Stromal cell of bone marrow (primary cell): ENCODE measurements at places on chromosomes 3 and 15.

GRCh38 chr3:59780209-59780608 lies 730.4 kb upstream of the CFAP20DC start:
- no peak for DNase-seq

GRCh38 chr3:35784169-35784568 lies 144.8 kb downstream of the ARPP21 start:
- no peak for DNase-seq

GRCh38 chr3:196016485-196016884 lies 65.4 kb downstream of the TFRC start:
- DNase-seq, result peak; percentile 61

DNA sequence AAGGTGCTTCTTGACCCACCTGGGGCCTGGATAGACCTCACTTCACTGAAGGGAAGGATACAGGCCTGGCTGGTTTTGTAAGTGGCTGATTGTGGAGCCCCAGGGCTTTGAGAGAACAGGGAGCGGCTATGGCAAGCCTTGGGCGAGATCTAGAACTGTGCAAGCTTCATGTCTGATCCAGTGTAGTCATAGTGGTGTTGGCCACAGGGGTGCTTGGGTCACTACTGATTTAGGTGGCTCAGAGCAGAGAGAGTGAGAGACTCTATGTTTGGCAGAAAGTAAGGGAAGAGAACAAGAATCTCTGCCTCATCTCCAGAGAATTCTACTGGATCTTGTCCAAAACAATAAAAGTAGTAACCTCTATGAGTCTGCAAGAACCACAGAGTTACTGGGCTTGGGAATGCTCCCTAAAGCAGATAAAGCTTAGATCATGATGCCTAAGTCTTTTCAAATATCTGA lies 394.2 kb upstream of the EPHA3 start:
- peak; percentile 65 for DNase-seq

DNA sequence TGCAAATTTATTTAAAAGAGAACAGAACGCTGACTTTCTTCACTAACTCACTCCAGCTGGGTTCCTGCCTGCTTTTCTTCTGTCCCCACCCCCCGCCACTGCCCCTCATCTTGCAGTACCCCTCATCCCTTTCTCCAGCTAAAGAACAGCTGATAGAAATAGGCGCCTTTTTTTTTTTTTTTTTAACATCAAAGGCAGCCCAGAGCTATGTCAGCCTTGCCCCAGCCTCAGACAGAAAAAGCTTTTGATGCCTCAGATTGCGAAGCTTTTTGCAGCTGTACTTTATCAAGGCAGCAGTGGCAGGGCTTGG lies 1.8 kb downstream of the CADPS start:
- no peak for DNase-seq

DNA sequence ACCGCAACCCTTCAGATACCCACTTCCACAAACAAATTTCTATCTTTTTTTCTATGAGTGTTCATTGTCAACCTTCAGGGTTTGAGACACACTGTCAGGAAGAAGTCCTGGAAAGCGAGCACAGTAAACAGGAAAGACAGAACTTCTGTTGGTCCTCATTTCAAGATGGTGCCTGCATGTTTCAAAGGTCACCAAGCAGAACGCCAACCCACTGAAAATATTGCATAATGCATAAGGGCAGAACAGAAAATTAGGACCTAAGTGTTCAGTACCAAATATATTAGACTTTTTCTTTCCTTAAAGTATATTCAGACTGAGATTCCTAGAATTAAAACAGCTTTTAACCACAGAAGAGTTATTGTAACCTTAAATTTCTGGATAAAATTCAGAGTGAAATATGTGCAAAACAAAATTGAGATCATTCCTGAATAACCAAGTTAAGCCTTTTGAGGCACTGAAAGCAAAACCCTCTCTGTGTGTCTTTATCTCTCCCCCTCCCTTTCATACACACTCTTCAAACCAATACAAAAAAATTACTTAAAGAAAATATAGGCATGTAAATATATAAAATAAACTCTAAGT lies 387.8 kb upstream of the THBS1 start:
- DNase-seq, result no peak

DNA sequence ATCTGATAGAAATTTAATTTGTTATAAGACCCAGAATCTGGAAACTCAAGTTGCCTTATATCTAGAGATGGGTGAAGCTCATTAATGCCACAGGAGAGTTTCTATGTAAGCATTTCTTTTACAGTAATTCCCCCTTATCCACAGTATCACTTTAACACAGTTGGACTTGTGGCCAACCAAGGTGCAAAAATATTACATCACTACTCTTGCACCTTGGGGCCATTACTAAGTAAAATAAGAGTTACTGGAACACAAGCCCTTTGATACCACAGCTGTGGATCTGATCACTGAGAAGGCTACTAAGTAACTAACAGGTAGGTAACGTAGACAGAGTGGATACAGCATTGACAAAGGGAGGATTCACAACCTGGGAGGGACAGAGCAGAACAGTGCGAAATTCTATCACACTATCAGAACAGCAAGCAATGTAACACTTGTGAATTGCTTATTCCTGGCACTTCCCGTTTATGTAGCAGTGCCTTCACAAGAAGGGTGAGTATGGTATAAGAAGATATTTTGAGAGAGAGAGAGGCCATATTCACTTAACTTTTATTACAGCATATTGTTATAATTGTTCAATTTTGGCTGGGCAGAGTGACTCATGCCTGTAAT lies 33.9 kb upstream of the TOPBP1 start:
- no peak for DNase-seq

DNA sequence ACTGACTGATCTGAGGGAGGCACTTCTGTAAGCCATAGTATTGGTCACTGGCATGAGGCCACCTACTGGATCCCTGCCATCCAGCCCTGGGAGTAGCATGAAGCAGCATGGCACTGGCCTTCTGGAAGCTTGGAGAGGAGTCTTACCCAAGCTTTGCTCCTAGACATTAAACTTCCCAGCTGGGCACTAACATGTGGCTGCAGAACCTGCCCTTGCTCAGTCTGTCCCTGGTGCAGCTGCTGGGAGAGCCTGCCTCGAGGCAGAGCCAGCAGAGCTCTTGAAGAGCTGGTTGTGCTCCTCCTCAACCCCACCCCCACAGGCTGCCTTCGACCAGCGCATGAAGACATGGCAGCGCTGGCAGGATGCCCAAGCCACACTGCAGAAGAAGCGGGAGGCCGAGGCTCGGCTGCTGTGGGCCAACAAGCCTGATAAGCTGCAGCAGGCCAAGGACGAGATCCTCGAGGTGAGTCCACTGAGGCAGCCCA lies 17.1 kb upstream of the SNX22 start:
- DNase-seq, result peak; percentile 19
